ENCODE measurements at places on chromosomes 1 and 21. TPM values are rescaled to one million over a fixed set of nuclear protein-coding genes. Genes with fewer than 3 reads are reported as not detected.

The TIPRL gene
- total RNA-seq, result 13.2 TPM

The TACSTD2 gene
- 672 TPM for total RNA-seq

The C1orf141 gene
- not detected for total RNA-seq

The CELA3A gene
- not detected for total RNA-seq

The LCE3D gene
- total RNA-seq, result 20.1 TPM

The CXADR gene
- 113 TPM for total RNA-seq

The ROR1 gene
- total RNA-seq, result 12.9 TPM

The RAD54L gene
- 0.74 TPM for total RNA-seq

The NBPF4 gene
- total RNA-seq, result not detected
